ENCODE measurements at places on chromosomes 5 and 9. TPM values are rescaled to one million over a fixed set of nuclear protein-coding genes. Genes with fewer than 3 reads are reported as not detected.

DNA sequence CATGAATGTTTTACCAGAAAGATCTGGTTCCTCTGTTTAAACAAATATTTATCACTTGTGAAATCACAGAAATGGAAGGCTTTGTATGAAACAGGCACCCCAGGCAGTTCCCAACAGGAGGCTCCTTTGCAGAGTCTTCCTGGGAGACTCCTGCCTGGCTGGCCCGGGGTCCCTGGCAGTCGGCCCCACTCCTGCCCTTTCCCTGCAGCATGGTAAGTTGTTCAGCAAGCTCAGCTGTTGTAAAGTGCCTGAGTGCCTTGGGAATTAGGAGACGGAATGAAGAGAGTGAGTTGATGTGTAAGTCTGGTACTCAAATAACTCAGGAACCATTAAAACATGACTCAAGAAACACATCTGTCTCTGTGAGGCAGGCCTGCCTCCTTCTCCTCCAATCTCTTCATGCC lies 17.5 kb upstream of the LHFPL2 start:
- DNase-seq, result no peak

DNA sequence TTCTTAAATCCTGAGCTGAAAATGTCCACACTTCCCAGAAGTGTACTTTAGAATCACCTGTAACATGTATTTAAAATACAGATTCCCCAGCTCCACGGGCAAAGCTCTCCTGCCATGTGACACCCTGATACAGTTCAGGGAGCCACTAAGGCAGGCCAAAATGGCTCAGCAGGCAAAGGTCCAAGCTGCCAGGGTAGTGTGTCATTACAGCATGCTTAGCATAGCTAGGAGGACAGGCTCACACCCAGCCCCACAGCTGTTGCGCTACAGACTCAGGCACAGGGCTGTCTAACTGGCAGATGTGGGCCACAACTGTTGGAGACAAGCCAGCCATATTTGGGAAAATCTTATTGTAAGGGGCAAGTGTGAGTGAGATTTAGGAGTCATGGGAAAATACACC lies 73.0 kb downstream of the C9orf85 start:
- DNase-seq, result no peak

DNA sequence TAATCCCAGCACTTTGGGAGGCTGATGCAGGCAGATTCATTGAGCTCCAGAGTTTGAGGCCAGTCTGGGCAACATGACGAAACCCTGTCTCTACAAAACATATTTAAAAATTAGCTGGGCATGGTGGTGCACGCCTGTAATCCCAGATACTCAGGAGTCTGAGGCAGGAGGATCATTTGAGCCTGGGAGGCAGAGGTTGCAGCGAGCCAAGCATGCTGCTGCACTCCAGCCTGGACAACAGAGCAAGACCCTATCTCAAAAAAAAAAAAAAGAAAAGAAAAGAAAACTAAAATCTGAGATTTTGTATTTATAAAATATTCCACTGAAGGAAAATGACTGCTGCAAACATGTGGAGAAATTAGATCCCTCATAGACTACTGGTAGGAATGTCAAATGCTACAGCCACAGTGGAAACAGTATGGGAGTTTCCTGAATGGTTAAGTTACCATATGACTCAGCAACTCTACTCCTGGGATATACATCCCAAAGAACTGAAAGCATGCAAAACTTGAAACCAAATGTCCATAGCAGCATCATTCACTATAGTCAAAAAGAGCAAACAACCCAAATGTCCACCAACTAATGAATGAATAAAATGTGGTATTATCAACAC lies 106.1 kb downstream of the UBAP2 start:
- DNase-seq, result no peak

- DNase-seq, result peak; percentile 94
Observed at GRCh38 chr9:19048966-19049916, at the start of gene RRAGA. TSS of gene RRAGA (plus strand) at chr9:19049427. CDS start at chr9:19049660, 233 bp downstream.

DNA sequence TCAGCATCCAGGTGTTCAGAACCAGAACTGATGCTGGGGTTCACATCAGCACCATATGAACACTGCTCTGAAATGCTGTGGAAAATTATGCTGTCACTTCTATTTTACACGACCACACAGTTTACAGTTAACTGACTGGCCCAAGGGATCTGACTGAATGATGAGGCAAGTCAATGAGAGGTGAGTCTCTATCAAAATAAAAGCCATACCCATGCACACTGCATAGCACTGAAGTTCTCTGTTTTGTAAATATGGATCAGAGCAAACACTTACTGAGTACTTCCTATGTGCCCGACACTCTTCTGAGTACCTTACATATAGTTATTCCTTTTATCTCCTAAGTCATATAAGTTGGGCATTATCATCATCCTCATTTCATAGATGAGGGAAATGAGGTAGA lies 122.8 kb downstream of the TARS1 start:
- DNase-seq, result no peak

- DNase-seq, result peak; percentile 42
Observed at GRCh38 chr5:56412601-56413379, 179.7 kb upstream of the ANKRD55 start.

- no peak for DNase-seq
Observed at GRCh38 chr9:135847833-135848232, 59.5 kb downstream of the CAMSAP1 start.

GRCh38 chr5:133531594-133531993 lies 80.7 kb downstream of the FSTL4 start:
- no peak for DNase-seq

DNA sequence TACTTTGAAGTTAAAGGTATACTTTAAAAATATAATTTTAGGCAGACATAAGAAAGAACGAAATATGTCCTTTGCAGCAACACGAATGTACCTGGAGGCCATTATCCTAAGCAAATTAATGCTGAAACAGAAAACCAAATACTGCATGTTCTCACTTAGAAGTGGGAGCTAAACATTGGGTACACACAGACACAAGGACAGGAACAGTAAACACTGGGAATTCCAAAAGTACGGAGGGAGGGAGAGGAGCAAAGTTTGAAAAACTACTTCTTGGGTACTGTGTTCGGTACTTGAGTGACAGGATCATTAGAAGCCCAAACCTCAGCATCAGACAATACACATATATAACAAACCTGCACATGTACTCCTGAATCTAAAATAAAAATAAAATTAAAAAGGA lies 40.9 kb downstream of the TJP2 start:
- DNase-seq, result no peak

DNA sequence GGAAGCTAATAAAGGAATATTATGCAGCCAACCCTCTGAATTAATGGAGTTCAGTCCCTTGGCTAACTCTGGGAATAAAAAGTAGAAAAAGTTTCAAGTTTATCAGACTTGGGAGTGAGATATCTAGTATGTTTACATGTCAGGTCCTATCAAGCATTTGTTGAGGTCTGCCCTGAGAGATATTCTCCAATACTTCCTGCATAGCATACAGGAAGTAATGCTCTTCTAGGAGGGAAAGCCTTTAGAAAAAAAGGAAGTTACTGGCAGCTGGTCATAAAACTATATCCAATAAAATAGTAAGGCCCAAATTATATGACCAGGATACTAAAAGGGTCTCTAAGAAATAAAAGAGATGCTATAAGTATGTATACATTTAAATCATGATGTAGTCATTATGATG lies 594.1 kb upstream of the FTMT start:
- no peak for DNase-seq

DNA sequence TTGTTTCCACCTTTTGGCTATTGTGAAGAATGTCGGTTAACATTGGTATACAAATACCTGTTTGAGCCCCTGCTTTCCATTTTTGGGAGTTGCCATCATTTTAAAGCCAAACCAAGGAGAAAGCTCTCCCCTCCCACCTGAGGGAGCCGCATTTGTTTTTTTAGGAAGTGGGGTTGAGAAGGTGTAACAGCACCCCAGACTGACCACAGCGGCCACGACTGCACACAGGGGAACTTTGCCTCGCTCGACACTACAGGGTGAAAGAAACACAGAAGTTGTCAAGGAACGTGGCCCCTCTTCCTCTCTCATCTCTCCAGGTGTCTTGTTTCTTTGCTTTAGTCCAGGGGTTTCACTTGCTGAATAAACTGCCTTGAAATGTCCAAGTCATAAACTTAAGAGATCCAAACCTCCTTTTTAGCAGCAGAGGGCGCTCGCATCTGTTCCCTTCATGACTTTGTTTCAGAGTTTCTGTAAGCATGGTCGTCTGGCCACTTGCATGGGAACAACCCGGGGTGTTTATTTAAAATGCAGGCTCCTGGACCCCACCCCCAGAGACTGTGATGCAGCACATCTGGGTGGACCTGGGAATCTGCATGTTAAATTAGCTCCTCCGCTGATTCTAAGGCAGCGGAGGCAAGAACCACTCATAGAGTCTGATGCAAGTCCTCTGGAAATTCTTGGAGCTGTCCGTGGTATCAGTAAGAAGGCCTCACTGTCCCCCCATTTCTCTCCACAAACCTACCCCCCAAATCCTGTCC lies 2.1 kb upstream of the TTLL11 start:
- peak; percentile 64 for DNase-seq

DNA sequence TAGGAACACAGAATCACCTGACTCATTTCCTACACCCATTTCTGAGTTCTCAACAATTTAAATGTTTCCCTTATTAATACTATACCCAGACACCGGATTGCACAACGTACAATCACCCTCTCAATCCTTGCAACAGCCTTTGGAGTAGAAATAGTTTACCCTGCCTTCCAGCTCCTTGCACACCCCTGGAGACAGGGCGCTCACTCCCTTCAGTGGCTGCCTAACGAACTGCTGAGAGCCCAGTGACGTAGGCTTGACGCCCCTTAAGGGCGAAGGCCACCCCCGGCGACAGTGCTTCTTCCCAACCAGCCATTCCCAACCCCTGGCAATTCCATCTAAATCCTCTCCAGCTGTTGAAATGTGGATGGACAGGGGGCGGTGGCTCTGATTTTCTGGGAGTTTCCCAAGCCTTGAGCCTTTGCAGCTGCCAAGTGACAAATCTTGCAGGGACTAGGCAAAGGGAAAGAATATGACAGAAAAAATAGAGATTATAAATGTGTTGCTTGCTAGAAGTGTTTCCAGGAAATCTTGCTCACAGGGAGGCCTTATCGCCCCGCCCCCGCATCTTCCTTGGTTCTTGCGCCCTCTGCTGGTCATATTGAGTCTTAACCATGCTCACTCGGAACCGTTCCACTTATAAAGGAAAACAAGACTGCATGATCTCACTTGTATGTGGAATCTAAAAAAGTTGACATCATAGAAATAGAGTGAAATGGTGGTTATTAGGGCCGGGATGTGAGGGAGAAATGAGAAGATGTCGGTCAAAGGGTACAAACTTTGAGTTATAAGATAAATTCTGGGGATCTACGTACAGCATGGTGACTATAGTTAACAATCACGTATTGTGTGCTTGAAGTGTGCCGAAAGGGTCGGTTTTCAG lies 7.6 kb upstream of the BARX1 start:
- DNase-seq, result peak; percentile 86

- DNase-seq, result no peak
Observed at GRCh38 chr9:335373-335772, 120.7 kb downstream of the DOCK8 start.

GRCh38 chr9:95316274-95316673 lies 1.2 kb downstream of the FANCC start:
- DNase-seq, result no peak

DNA sequence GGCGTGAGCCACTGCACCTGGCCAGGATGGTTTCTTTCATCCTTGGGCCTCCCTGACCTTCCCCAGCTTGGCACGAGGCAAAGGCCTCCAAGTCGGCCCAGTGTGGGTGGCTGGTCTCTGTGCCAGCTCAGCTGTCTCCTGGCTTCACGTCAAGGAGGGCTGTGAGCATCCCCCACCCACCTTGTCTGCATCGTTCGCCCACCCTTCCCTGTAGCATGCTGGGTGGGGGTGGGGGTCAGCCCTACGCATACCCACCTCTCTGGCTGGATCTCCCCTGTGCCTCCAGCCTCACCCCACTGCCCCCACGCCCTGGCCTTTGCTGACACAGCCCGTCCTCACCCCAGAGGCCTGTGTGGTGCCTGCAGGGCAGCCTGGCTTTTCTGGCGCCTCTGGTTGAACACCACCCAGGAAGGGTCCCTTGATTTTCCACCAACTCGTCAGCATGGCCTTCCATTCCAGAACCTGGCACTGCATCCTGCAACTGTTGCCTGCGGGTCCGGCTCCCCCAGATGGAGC lies 8.8 kb upstream of the WDR5 start:
- DNase-seq, result no peak

DNA sequence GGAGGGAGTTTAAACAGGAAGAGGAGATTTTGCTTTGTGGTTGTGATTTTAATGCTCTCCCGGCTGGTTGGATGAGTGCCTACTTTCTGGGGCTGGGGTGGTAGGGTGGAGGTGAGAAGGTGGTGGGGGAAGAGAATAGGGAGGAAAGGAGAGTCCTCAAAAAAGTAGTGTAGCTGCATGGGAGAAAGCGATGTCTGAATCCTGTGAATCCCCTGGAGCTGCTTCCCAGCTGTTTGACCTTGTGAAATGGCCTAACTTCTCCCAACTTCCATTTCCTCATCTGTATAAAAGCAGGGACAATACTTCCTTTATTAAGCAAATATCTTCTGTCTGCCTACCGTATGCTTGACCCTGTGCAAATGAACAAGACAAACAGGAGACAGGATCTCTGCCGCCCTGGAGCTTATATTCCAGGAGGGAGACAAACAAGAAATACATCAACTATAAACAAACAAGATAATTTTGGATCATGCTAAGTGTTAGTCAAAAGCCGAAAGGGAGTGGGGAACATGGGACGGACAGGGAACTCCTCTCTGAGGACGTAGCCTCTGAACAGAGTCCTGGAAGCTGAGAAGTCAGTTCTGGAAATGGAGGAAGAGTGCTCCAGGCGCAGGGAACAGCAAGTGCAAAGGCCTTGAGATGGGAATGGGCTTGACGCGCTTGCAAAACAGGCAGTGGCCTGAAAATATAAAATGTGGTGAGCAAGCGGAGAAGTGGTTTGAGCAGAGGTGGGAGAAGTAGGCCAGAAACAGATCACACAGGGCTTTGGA lies 103.5 kb downstream of the SPRY4 start:
- DNase-seq, result no peak

DNA sequence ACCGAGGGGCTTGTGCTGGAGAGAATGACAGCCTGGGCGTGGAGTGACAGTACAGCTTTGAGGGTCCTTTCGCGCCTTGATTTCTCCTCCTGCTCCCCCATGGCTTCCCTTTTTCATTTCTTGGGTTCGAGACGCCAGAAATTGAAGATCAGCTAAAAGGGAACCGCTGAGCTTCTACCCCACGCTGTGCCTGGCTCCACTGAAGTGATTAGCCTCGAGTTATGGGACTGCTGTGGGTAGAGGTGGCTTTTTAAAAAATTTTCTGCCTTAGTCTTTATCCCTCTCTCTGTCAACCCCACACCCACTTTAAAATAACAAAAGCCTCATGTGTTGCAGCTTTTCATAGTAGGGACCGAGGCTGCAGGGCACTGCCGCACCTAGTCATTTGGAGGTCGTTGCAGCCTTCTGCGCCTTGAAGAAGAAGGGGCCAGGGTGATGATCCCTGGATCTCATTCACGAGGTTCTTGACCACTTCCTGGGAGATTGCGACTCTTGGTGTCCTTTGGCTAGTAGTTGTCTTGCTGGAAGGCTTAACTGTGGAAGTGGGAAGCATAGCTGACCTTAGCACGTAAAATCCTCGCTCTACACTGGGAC lies 603 bp downstream of the PPIP5K2 start:
- peak; percentile 10 for DNase-seq

GRCh38 chr9:132651259-132651658 lies 18.5 kb downstream of the DDX31 start:
- peak; percentile 25 for DNase-seq

PCDHA1 gene
- not detected for total RNA-seq

HMCN2 gene
- total RNA-seq, result not detected

PHF24 gene
- total RNA-seq, result not detected

IFNA13 gene
- total RNA-seq, result not detected

ZNF618 gene
- total RNA-seq, result 0.27 TPM

NSMF gene
- total RNA-seq, result 60.3 TPM

SEMA4D gene
- total RNA-seq, result 334 TPM

All from activated CD4-positive, alpha-beta T cell treated with anti-CD3 and anti-CD28 coated beads, Interleukin-2, amount 10 ng/mL, durations not matched to agents 7 days and 5 days (primary cell).